Naive thymus-derived CD4-positive, alpha-beta T cell (primary cell): ENCODE measurements at places on chromosomes 5 and 9. TPM values are rescaled to one million over a fixed set of nuclear protein-coding genes. Genes with fewer than 3 reads are reported as not detected.

SPATA31C1 gene
- not detected for total RNA-seq

PCDHB3 gene
- not detected for total RNA-seq

SPATA31D4 gene
- not detected for total RNA-seq

PAPPA gene
- total RNA-seq, result not detected

FGF10 gene
- total RNA-seq, result not detected

NRG2 gene
- total RNA-seq, result 0.08 TPM in 1 of 2 replicates, not detected in the other

FGF18 gene
- not detected for total RNA-seq

PNPLA7 gene
- 16.2 TPM for total RNA-seq

ENHO gene
- not detected for total RNA-seq

THBS4 gene
- total RNA-seq, result 1.2 TPM

FAM169A gene
- total RNA-seq, result 22.4 TPM

ZNF608 gene
- not detected for total RNA-seq

ARID3C gene
- total RNA-seq, result 0.36 and 0.46 TPM in 2 replicates

SPINK6 gene
- total RNA-seq, result not detected

FBP1 gene
- 10.5 TPM for total RNA-seq

NDUFS6 gene
- 14.2 TPM for total RNA-seq

CTXN3 gene
- total RNA-seq, result not detected

OLFM1 gene
- total RNA-seq, result not detected

RASEF gene
- not detected for total RNA-seq

PCDHB6 gene
- total RNA-seq, result not detected

PLAA gene
- total RNA-seq, result 22.4 TPM

CCL21 gene
- total RNA-seq, result not detected in 2 replicates

ESM1 gene
- 1.2 TPM for total RNA-seq

RNF183 gene
- total RNA-seq, result not detected

PCDHB9 gene
- not detected in 2 replicates for total RNA-seq

CDKN2A gene
- total RNA-seq, result 2.4 TPM

CDKN2B-AS1 gene
- total RNA-seq, result 0.21 TPM

EPB41L4B gene
- not detected for total RNA-seq
